ENCODE measurements at places on chromosomes 7 and 10. TPM values are rescaled to one million over a fixed set of nuclear protein-coding genes. Genes with fewer than 3 reads are reported as not detected.

DNA sequence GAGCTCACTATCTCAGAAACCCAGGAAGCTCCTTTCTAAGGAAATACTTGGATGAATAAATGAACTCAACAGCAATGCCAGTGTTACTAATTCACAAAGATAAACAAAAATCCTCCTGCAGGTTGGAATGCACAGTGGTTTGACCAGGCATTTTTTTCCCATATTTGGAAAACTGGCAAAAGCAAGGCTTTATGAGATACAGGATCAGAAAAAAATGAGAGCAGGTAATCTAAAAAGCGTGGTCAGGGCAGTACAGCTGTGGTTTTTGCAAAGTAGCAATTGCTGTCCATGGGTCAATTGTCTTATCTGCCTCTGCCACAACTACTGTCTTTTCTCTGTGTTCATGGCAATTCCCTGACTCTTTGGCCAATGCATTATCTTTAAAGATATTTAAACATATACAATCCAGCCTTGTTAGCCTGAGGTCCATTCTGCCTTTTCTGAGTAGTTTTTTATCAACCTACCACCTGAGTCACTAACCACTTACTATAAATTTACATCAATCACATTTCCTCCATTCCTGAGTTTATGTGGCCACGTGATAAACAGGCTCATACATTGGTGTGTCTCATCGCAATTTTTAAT, 564.5 kb upstream of the IGFBP3 start:
- no peak for DNase-seq
- no peaks in the 10 kb centered on the region for H3K36me3 ChIP-seq
- H3K27me3 ChIP-seq, result no peaks in the 10 kb centered on the region
- no peak overlapping the region for H3K4me3 ChIP-seq

DNA sequence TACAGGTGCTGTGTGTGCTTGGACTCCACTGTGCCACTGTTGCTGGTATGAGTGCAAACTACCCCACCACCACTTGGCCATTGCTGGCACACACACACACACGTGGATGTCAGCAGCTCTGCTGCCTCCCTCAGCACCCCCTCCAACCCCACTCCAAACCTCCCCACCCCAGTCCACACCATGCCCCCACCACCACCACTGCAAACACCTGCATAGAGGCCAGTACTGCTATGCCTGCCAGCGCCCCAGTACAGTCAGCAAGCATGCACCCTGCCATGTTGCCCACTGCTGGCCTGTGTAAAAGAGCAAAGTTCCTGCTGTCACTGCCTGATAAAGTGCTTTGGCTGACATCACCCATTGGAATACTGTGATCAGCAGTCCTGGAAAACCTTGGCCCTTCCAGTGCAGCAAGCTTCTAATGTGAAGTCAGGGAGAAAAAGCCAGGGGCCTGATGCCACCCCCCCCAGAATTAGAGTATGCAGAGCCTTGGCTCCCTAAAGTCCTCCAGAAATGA, 519.2 kb upstream of the PCDH15 start:
- no peaks in the 10 kb centered on the region for H3K36me3 ChIP-seq
- no peaks in the 10 kb centered on the region for H3K27me3 ChIP-seq
- DNase-seq, result no peak
- no peak overlapping the region for H3K4me3 ChIP-seq

- H3K27me3 ChIP-seq, result no peaks in the 10 kb centered on the region
- no peak overlapping the region for H3K4me3 ChIP-seq
- H3K36me3 ChIP-seq, result no peaks in the 10 kb centered on the region
- no peaks in the 10 kb centered on the region for H3K4me1 ChIP-seq
Measured at GRCh38 chr10:44195112-44196007, 189.5 kb downstream of the CXCL12 start.

DNA sequence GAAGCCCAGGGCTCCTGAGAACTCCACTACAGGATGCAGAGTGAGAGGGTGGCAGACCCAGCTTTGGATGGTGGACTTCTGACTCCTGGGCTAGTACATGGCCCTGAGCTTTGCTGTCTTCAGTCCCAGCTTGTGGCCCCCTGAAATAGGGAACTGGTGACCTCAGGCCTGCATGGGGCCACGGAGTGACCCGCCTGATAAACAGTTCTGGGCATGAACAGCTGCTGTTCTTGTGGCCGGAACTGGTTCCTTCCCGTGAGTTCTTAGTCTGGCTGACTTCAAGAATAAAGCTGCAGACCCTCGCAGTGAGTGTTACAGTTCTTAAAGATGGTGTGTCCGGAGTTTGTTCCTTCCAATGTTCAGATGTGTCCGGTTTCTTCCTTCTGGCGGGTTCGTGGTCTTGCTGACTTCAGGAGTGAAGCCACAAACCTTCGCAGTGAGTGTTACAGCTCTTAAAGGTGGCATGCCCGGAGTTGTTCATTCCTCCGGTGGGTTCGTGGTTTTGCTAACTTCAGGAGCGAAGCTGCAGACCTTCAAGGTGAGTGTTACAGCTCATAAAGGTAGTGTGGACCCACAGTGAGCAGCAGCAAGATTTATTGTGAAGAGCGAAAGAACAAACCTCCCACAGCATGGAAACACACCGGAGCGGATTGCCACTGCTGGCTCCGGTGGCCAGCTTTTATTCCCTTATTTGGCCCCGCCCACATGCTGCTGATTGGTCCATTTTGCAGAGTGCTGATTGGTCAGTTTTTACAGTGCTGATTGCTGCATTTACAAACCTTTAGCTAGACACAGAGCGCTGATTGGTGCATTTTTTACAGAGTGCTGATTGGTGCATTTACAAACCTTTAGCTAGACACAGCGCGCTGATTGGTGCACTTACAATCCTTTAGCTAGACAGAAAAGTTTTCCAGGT, 268.0 kb downstream of the ZEB1 start:
- H3K4me3 ChIP-seq, result no peak overlapping the region
- H3K27ac ChIP-seq, result no peak overlapping the region
- H3K36me3 ChIP-seq, result no peaks in the 10 kb centered on the region
- no peaks in the 10 kb centered on the region for H3K27me3 ChIP-seq
- H3K4me1 ChIP-seq, result peaks cover 28% of the 10 kb centered on the region
- no peak for DNase-seq

DNA sequence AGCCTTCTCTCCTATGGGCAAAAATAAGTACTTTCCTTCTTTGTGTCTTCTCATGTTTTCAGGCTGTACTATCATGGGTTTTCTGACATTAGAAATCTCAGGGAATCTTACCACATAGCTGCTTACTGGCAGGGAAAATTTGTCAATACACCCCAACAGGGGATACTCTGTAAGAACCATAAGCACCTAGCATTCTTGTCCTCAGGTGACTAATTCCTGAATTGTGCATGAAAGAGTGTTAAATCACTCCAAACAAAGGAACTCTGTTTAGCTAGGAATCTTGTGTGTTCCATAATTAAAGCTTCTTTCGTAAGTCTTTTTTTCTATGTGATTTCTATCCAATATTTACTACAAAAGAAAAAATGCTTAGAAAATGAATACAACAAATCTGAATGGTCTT, 206.7 kb upstream of the POT1 start:
- H3K27me3 ChIP-seq, result no peaks in the 10 kb centered on the region
- no peak for DNase-seq
- H3K27ac ChIP-seq, result no peak overlapping the region
- no peaks in the 10 kb centered on the region for H3K36me3 ChIP-seq
- H3K4me1 ChIP-seq, result no peaks in the 10 kb centered on the region
- H3K4me3 ChIP-seq, result no peak overlapping the region

DNA sequence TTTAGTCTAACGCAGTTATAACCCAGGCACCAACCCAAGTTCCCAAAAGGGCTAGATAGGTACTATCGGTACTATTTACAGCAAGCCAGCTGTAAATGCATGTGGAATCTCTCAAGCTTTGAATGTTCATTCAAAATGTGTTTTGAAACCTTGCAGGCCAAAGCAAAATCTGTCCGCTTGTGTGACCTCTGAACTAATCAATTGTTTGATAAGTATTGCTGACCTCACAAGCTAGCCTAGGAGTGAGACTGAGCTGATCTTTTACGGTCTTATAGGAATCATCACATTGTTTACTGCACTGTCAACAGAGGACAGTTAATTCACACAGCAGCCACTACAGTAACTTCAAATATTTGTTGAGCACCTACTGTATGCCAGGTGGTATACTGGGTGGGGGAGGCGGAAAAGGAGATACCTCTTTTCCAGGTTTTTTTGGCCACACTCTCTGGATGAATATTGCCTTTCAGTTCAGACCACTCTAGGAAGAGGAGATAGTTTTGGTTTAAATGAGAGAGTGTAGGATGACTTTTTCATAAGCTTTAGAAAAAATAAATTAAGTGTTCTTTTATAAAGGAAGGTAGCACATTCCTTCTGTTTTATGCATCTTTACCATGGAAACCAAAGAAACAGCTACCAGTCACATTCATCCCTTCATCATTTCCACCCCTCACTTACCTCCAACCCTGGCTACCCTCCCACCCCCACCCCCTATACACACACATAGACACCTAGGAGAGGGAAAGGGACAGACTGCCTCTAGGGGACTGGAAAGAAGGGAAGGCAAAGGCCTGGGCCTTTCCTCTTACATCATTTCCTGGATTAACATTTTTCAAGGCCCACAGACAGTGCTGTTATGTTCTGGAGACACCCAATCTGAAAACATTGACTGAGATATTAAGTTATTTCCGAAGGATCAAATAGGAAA, 2.4 kb downstream of the PAPSS2 start:
- no peak for DNase-seq
- no peaks in the 10 kb centered on the region for H3K27me3 ChIP-seq
- peak overlapping the region; percentile 75 for H3K27ac ChIP-seq
- H3K4me1 ChIP-seq, result peaks cover 7% of the 10 kb centered on the region
- H3K4me3 ChIP-seq, result no peak overlapping the region
- H3K36me3 ChIP-seq, result peaks cover 9% of the 10 kb centered on the region

DNA sequence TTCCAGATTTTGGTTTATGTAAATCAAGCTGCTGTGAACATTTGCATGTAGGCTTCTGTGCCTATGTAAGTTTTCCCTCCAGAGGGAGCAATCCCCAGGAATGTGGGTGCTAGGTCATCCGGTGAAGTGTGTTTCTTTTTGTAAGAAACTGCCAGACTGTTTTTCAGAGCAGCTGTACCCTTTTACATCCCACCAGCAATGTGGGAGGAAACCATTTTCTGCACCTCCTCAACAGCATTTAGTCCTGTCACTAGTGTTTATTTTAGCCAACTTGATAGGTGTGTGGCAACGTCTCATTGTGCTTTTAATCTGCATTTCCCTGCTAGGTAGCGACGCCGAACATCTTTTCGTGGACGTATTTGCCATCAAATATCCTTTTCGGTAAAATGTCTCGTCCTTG, 395.7 kb upstream of the FOXK1 start:
- no peaks in the 10 kb centered on the region for H3K4me1 ChIP-seq
- no peaks in the 10 kb centered on the region for H3K36me3 ChIP-seq
- no peak for DNase-seq

Gene TMEM176B
- 53.5 TPM for total RNA-seq

Gene NUTM2D
- 4.3 TPM for total RNA-seq

Gene TFEC
- 1.00 TPM for total RNA-seq

Gene OPN1SW
- total RNA-seq, result not detected

Gene CDHR1
- 0.23 TPM for total RNA-seq
